AG04450 (cell line): ENCODE measurements at places on chromosomes 6 and 20.

DNA sequence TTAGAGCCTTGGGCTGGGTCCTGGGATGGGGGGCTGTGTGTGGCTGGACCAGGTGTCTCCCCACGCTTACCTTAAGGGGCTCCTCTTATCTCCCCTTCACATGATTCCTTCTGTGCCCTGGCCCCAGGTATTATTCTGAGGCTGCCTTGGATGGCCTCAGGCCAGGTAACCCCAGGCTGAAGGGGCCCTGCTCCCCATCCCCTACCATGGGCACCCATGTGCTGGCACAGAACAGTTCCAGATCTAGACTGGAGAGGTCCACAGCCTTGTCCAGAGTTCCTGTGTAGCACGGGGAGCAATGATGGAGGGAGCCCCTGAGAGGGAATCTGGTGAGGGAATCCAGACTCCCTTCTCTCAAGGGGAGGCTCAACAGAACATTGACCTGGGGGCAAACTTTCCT lies 32.1 kb downstream of the MOCS1 start:
- DNase-seq, result no peak

DNA sequence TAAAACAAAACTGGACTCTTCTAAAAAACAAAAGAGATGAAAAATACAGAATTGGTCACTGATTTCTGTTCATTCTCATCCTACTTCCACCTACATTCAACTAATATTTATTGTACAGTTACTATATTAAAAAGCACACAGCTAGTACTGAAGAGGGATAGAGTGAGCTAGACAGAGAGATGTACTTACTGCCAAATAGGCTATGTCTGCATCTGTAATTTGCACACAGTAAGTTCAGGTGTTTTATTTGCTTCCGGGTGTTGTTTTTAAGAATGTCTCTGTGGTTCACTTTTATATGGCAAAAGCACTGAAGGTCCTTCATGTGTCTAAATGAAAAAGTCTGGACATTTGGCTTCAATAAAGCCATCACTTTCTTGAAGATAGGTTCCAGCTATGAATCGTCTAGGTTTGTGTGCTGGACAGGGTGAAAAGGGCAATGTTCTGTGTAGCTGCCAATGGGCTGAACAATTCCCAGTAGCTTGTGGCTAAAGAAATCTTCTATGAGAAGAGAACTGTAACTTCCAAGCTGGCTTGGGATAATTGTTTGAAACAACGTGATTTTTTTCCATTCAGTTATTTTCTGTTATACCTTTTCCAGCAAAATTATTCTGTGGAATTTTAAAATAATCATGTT lies 47.3 kb downstream of the EPB41L2 start:
- no peak for DNase-seq

- no peak for DNase-seq
Measured at GRCh38 chr6:25981568-25982263, 19.1 kb downstream of the TRIM38 start.

DNA sequence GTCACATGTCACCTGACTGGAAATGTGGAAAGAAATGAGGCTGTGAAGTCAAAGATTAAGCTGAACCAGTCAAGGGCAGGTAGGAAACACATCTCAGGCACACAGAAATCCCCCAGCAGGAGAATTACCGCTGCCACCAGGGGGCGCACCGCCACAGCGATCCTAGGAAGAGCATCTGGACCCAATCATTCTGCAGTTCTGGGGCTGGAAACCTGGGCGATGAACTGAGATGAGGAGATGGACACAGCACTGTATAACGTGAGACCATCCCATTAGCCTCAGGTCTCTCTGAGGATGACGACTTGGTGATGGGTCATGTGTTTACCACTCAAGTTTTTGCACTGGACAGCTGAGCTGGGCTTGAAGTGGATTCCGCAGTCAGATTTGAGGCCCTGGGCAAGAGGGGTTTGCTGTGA lies 6.5 kb upstream of the SLC24A3 start:
- DNase-seq, result no peak

DNA sequence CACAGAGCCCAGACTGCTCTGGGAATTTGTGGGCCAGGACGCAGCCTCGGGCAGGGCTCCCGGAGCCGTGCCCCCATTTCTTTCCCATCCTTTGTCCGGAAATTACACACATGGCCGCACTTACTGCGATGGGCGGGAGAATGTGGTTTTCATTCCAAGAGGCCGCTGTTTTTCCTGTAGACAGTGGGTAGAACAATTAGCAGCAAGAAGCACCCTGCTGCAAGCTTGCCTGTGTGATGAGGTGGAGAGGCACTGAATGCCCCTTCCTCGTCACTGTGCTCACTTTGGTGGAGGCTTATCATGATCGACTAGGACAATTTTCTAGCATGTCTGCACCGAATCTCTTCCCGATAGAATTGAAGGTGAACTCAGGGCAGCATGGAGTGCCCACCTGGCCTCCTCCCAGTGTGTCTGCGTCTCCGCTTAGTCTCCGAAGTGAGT lies 102.8 kb downstream of the DACT2 start:
- DNase-seq, result no peak

- DNase-seq, result no peak
Measured at GRCh38 chr20:50716518-50716917, 14.9 kb upstream of the PARD6B start.

- DNase-seq, result no peak
Measured at GRCh38 chr6:41191569-41191968, 9.4 kb downstream of the TREML2 start.

DNA sequence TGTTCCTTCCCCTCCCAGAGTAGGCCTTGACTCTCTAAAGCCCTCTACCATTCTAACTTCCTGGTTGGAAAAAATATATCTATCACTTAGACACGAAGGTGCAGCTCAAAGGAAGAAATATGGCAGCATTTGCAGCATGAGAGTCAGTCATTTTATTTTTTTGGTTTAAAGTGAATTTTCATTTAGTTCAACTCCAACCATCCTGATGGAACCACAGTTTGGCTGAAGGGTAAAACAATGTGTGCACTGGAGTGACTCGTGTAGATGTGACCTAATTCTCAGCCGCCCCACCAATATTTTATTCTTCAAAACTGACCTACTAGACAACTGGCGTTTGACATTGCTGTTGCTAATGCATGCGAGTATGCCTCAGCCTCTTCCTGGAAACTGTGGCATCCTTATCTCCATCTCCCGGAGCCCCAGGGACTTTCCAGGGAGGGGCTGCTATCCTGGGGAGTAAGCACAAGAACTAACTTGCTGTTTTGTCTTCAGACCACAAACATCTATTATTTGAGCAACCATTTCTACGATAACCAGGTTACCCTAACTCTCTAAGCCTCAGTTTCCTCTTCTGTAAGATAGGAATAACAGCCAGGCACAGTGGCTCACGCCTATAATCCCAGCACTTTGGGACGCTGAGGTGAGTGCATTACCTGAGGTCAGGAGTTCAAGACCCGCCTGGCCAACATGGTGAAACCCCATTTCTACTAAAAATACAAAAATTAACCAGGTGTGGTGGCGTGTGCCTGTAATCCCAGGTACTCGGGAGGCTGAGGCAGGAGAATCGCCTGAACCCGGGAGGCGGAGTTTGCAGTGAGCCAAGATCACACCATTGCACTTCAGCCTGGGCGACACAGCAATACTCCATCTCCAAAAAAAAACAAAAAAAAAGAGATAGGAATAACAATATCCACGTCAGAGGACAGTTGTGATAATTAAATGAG lies 148.7 kb upstream of the JARID2 start:
- no peak for DNase-seq

- DNase-seq, result no peak
Measured at GRCh38 chr6:97195117-97195516, 87.9 kb downstream of the MMS22L start.

- DNase-seq, result no peak
Measured at GRCh38 chr20:61919239-61919638, 146.4 kb downstream of the TAF4 start.

- DNase-seq, result no peak
Measured at GRCh38 chr6:20608356-20608755, 74.1 kb downstream of the CDKAL1 start.

- DNase-seq, result no peak
Measured at GRCh38 chr6:14271789-14272736, 154.5 kb downstream of the CD83 start.

DNA sequence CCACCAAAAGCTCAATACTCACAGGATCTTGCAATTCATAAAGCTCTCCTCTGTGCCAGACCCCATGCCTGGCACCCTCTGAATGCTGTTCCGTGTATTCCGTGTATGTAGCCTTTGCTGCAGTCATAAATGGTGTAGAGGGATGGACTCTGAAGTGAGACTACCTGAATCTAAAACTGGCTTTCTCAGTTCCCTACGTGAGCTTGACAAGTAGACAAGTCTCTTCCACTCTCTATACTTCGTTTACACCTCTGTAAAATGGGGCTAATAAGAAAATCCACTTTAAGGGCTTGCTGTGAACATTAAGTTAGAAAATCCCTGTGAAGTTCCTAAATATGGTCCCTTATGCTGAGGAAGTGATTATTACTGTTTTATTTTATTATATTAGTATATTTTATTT lies 31.5 kb downstream of the PPP1R16B start:
- DNase-seq, result no peak

DNA sequence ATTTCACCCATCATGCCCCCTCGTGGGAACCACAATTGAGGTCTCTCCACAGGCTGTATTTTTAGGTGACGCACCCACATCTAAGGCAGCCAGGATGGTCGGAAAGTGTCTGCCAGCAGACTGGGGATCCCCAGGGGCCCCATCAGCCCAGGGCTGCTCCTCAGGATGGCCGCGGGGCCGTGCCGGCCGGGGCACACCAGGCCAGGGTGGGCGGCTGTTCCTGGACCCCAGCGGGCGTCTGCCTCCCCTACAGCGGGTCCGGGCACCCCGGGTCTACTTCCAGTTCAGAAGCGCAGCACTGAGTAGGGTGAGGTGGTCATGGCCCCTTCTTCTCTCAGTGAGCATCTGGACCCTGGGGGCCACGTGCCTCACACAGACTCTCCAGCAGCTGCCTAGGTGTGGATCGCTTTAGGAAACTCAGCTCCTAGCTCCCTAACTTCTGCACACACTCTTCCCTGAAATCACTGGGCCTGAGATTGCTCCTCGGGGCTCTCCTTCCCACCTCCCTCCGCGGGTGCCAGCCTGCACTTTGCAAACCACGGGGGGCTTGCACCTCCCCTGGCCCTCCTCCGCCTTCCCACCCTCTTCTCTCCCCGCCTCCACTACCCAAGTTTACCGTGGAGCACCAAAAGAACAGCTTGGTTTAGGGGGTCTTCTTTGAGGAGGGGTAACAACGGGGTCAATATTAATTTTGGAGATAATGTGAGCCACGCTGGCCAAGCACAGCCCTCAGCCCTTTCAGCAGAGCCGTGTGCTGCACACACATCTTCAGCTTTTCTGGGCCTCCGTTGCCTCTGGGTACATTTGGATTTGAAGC lies 14.2 kb upstream of the FOXC1 start:
- DNase-seq, result no peak

DNA sequence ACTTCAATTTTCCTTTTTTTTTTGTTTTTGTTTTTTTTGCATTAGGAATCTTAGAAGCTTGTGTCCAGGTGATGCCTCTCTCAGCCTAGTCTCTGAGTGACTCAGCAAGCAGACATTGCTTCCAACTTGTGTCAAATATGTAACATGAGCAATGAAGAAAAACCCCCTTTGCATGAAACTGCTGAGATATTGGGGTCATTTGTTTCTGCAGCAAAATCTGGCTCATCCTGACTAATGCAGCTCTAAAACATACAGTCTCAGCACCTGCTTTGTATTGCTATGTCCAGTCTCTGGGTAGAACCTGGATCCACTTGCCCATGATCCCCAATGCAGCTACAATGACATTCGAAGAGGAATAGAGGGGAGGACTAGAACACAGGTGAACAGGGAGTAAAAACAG lies 55.7 kb upstream of the LRFN2 start:
- no peak for DNase-seq
